ENCODE measurements at places on chromosomes 13 and 19.

- DNase-seq, result no peak
These were observed 112.6 kb downstream of the KCTD12 start for GRCh38 chr13:76773448-76774094.

DNA sequence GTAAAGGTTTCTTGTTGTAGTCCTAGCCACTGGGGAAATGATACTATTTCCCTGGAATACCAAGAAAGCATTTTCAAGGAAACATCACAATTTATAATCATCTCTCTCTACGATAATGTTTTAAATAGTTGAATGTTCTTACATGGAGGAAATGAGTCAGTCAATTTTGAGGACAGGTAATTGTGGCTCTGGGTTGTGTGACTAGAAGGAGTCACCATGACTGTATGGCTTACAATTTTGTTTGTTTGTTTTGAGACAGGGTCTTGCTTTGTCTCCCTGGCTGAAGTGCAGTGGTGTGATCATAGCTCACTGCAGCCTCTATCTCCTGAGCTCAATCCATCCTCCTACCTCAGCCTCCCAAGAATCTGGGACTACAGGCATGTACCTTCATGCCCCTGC is 47.4 kb downstream of the COG3 start:
- no peak for DNase-seq

- no peak for DNase-seq
These were observed 16.0 kb downstream of the ZNF100 start for GRCh38 chr19:21751384-21751783.

- DNase-seq, result no peak
These were observed 30.7 kb downstream of the GPR180 start for GRCh38 chr13:94632226-94632980.

- DNase-seq, result no peak
These were observed 20.0 kb downstream of the MAN2B1 start for GRCh38 chr19:12646551-12646950.

DNA sequence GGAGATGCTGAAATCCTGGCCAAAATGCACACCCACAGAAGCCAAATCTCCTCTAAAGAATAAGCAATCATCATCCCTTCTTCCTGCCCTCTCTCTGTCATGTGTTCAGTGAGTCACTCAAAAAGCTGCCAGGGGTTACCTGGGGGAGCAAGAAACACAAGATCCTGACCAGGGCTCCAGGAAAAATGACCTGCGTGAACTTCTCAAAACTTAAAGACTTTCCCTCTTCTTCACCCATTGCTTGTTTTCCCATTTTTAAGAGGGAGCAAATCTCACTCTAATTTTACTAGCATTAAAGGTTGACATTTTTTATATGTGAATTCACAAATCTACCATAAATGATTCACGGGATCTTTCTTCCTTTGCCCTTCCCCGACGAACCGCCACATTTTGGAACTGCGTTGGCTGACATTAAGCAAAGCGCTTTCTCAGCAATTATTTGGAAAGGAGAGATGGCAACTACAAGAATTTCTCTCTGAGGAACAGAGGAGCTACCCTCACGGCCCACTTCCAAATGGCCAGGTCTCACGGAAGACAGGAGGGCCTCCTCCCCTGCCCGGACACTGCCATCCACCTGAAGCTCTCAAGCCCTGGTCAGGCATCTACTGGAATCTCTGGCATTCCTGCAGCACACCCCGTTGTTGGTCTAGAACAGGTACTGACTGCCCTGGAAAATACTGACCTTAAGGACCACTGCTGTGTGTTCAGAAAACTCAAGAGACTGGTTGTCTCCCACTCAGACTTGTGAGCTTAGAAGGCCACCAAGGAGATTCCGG is 14.2 kb downstream of the TSHZ3 start:
- DNase-seq, result no peak

GRCh38 chr13:109412283-109412901 is 374.0 kb downstream of the IRS2 start:
- DNase-seq, result no peak

DNA sequence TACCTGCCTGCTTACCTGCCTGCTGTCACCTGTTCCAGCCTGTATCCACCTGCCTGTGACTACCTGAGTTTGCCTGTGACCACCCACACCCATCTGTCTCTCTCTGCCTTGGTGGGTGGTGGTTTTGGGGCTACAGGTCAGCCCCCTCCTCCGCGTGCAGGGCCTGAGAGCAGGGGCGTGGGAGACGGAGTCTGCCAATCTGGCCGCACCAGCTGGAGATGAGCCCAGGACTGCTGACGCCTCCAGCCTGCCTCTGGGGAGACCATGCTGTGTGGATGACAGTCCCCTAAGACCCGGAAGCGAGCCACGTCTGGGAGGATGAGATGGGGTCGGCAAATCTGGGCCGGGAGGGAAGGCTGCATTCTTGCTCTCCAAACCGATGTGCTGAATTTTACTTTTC is 15.9 kb upstream of the KCTD15 start:
- no peak for DNase-seq
